ENCODE measurements at places on chromosomes 12 and 14.

DNA sequence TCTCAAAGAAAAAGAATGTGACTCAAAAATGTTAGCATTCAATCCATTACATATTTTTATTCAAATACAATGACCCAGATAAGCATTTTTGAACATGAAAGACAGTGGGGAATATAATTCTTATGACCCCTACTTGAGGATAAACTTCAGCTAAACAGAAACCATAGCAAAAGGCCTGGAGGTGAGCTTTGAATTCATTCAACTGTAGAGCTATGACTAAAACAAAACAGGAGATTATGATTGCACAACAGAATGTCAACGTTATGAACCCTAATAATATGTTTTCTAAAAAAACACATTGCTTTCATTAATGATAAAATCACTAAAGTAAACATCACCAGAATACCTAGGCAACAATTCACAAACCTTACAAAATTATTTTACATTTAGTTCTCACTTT is 27.8 kb downstream of the EFCAB11 start:
- no peaks in the 10 kb centered on the region for H3K4me1 ChIP-seq
- H3K36me3 ChIP-seq, result no peaks in the 10 kb centered on the region
- H3K4me3 ChIP-seq, result no peak overlapping the region
- no peak overlapping the region for H3K27ac ChIP-seq
- H3K27me3 ChIP-seq, result no peaks in the 10 kb centered on the region

GRCh38 chr14:29648045-29648444 is 279.6 kb downstream of the PRKD1 start:
- H3K27ac ChIP-seq, result no peak overlapping the region
- no peak overlapping the region for H3K4me3 ChIP-seq
- no peaks in the 10 kb centered on the region for H3K27me3 ChIP-seq
- H3K4me1 ChIP-seq, result no peaks in the 10 kb centered on the region

GRCh38 chr12:91394903-91395302 is 212.3 kb upstream of the DCN start:
- no peaks in the 10 kb centered on the region for H3K27me3 ChIP-seq
- H3K27ac ChIP-seq, result no peak overlapping the region
- H3K36me3 ChIP-seq, result no peaks in the 10 kb centered on the region
- no peak for DNase-seq

- peak; percentile 37 for DNase-seq
- H3K4me3 ChIP-seq, result no peak overlapping the region
- H3K36me3 ChIP-seq, result peaks cover 43% of the 10 kb centered on the region
Measured at GRCh38 chr12:53065470-53065869, 13.7 kb downstream of the SPRYD3 start.

GRCh38 chr12:19212245-19212644 is 82.7 kb downstream of the PLEKHA5 start:
- H3K36me3 ChIP-seq, result no peaks in the 10 kb centered on the region
- no peak for DNase-seq
- H3K4me1 ChIP-seq, result no peaks in the 10 kb centered on the region
- no peaks in the 10 kb centered on the region for H3K27me3 ChIP-seq
- H3K4me3 ChIP-seq, result no peak overlapping the region

DNA sequence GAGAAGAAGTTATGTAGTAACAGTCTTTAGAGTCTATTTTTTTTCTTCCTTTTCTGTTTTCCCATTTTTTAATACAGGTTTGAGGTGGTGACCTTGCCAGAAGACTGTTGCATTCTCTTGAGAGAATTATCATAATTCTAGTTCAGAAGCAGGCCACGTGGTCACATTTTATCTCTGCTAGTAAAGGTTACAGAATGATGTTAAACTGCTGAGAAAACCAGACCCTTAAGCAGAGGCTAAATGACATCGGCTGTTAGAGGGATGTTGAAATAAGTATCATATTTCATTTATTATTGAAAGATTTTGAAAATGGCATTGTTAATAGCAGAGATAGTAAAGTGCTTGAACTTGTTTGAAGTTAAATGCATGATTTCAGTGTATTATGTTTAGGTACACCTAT is 49.2 kb downstream of the BRMS1L start:
- H3K27me3 ChIP-seq, result no peaks in the 10 kb centered on the region
- no peaks in the 10 kb centered on the region for H3K4me1 ChIP-seq
- H3K36me3 ChIP-seq, result no peaks in the 10 kb centered on the region
- H3K27ac ChIP-seq, result no peak overlapping the region
- DNase-seq, result no peak

All from tibial artery (tissue), 4 donors.